ENCODE measurements at places on chromosomes 1 and 21. TPM values are rescaled to one million over a fixed set of nuclear protein-coding genes. Genes with fewer than 3 reads are reported as not detected.
A peak's percentile ranks its signal among the peaks of the same experiment; 100 is the strongest.

GRCh38 chr1:236273358-236273757 lies 8.4 kb downstream of the ERO1B start:
- DNase-seq, result no peak

The ASCL5 gene
- not detected for polyA plus RNA-seq

The EFCAB14 gene
- polyA plus RNA-seq, result 62.5 TPM

- no peak for DNase-seq
These were observed 17.6 kb downstream of the SEMA6C start for GRCh38 chr1:151128800-151129199.

- DNase-seq, result peak; percentile 54
These were observed 617 bp upstream of the ADGRL2 start for GRCh38 chr1:81799939-81800694.

The ANKRD35 gene
- polyA plus RNA-seq, result 3.1 TPM

DNA sequence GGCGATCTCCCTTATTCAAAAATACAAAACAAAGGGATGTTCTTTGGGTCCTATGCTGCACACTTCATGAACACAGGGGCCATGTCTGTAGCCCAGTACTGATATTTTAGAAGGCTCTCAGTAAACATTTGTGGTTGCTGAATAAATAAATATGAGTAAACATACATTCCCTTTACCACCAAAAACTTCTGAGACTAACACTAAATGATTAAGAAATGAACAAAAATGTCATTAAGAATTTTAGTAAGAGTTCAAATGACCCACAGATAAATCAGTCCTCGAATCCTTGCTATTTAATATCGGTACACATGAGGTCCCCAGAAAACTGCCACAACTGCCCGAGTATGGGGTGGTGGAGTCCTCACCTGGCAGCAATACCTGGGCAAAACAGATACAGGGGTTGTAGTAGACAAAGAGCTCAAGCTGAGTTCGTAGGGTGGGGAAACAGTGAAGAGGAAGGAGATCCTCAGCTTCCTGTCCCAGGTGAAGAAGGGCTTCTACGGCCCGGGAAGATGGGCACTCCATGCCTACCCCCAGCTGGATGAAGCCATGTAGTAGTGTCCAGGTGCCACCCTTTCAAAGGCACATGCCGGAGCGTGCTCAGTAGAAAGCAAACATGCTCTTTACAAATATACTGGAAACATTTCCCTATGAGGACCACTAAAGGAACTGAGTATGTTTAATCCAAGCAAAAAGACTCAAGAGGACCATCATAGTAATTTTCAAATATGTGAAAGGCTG lies 72.6 kb upstream of the ARHGAP29 start:
- DNase-seq, result no peak

GRCh38 chr1:28796352-28797211 lies 15.4 kb upstream of the OPRD1 start:
- no peak for DNase-seq
